ENCODE measurements at places on chromosomes 3 and 15.

GRCh38 chr3:67686069-67686468 is 31.7 kb upstream of the SUCLG2 start:
- no peak for DNase-seq

DNA sequence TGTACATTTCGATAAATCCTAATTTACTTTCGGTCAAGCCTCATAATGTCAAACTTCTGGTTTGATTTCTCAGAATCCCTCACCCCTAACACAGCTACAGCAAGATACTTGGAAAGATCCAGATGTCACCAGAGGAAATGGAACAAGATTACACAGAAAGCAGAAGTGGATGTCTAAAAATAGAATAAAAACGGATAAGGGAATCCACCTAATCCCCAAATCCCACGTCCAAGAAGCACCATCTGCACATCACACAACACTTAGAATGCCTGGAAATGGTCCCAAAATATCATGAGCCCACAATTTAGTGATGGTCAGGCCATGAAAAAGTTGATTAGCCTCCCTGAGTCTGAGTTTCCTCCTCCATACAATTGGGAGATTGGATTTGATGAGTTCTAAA is 61.7 kb downstream of the AGTR1 start:
- DNase-seq: no peak

DNA sequence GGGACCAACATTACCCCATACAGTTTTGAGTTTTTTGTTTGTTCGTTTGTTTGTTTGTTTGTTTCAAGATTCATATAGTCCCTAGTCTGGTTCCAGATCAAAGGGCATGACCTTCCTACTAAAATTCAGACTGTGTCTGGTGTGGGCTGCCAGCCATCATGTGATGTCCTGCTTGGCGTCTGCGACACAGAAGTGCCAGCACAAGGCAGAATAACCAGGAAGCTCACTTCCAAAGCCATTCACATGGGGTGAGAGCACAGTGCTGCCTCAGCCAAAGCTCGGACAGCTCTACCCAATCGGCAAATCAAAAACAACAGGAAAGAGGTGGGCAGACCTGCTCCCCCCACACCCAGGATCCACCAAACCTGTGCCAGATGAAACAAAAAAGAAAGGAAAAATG is 142.6 kb upstream of the THBS1 start:
- no peak for DNase-seq

- DNase-seq: no peak
Observed at GRCh38 chr3:98814817-98815420, 51.8 kb downstream of the ST3GAL6 start.

DNA sequence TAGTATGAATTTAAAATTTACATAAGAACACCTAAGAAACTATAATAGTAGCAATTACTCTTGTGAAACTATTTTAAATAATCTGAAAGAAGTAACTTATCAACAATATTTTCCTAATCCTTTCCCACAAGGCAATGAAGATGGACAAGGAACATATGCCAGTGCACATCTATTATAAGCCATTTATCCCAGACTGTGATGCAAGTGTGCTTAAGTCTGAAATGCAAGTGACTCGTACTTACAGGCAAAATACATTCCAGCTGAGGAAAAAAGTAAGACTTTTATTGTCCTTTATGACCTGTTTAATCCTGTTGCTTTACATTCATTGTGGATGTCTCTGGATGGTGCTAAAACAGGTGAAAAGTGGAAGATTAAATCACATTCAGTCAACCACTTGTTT is 709.4 kb downstream of the ZNF385D start:
- no peak for DNase-seq

- no peak for DNase-seq
Observed at GRCh38 chr3:64203969-64204908, 21.0 kb downstream of the PRICKLE2 start.

GRCh38 chr15:69513986-69514385 is 61.4 kb downstream of the RPLP1 start:
- DNase-seq: no peak

- no peak for DNase-seq
Observed at GRCh38 chr3:52423173-52423572, 21.7 kb downstream of the SEMA3G start.

DNA sequence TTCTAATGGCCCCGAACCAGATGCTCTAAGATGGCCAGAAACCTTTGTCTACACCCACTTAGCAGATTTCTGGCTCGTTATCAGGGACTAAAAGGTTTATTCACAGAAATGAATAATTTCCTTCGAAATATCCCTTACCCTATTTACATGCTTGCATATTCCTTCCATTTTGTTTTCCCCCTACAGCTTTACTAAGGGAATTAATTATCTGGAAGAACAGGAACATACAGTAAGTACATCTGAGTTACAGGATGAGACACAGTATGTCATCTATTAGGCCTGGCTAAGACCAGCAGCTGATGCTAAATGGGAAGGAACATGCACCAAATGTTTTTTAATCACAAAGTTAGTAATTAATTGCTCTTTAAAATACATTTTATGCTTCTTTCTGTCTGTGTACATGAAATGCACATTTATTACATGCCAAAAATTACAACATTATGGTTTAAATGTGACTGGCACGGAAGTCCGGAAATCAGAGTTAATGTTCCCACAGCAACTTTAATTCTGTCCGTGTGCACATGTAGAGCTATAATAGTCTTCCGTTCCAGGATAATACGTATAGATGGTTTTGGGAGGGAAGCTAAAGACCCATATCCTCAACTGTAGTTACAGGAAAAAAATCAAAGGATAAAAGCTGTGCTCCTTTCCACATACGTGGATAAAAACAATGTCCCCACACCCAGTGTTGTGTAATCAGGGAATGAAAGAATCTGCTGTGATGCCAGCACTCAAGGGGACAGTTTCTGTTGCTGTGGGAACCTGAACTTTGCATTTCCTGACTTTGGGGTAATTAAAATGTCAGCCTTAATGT is 82.0 kb downstream of the TIGIT start:
- no peak for DNase-seq

- DNase-seq: no peak
Observed at GRCh38 chr15:67779549-67780111, 45.7 kb upstream of the SKOR1 start.

DNA sequence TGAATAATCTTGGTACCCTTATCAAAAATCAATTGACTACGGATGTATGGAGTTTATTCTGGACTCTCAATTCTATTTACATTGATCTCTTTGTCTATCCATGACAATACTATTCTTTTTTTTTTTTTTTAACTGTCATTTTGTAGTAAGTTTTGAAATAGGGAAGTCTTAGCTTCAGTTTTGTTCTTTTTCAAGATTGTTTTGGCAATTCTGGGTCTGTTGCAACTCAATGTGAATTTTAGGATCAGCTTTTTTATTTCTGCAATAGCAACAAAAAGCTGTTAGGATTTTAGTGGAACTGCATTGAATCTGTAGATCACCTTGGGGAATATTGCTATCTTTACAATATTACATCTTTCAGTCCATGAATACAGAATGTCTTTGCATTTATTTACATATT is 21.4 kb downstream of the BTLA start:
- no peak for DNase-seq

GRCh38 chr3:103847081-103848062 is 1412.6 kb downstream of the ZPLD1 start:
- no peak for DNase-seq

GRCh38 chr15:62913246-62913645 is 129.3 kb upstream of the TPM1 start:
- no peak for DNase-seq

- no peak for DNase-seq
Observed at GRCh38 chr15:62103431-62103830, 36.7 kb downstream of the C2CD4A start.

DNA sequence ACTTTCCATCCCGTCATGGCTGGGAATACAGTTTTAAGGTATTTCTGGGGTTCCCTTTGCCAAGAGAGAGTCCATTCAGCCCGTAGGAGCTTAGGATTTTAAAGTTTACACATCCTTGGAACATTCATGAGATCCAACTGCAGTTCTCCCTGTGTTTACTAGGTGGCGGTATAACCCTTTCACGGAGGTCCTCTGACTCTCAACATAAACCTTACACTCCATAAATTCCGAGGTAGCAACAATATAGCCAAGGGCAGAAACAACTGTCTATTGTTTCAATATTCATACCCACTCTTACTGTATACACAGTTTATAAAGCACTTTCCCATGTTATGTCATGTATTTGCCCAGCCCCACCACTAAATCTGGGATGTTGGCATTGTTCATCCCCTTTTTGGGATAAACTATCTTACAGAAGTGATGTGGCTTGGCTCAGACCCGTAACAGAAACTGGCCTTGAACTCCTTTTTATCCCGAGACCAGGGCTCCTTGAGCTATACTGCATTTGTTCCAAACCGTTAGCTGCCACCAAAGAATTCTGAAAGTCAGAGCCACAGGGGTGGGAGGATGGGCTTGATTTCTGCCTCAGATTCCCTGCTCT is 69.2 kb upstream of the COL6A5 start:
- no peak for DNase-seq

- DNase-seq: no peak
Observed at GRCh38 chr3:184604039-184604601, 42.5 kb downstream of the EPHB3 start.

GRCh38 chr3:195098741-195099525 is 172.0 kb downstream of the XXYLT1 start:
- no peak for DNase-seq

DNA sequence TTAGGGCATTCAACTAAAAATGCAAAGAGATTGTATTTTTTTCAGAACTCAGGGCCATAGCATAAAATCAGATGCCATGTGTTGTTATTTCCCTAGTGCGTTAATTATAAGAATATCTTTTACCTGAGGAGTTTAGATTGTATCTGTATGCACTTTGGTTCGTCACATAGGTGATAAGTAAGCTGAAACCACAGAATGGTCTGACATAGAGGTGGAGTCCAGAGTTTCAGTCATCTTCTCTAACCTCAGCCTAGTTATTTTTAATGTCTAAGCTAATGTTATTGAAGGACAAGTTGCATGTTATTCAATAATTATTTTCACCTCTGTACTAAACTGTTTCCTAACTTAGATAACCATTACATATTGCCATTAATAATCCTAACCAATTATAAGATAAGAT is 27.1 kb upstream of the CNTN4 start:
- no peak for DNase-seq

DNA sequence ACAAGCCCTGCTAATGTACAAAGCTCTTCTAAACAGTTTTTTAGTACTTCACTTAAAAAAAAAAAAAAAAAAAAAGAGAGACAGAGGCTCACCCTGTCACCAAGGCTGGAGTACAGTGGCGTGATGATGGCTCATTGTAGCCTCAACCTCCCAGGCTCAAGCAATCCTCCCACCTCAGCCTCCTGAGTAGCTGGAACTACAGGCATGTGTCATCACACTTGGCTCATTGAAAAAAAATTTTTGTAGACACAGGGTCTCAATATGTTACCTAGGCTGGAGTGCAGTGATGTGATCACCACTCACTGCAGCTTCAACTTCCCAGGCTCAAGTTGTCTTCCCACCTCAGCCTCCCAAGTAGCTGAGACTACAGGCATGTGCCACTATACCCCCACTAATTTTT is 47.6 kb upstream of the HEG1 start:
- no peak for DNase-seq

- DNase-seq: no peak
Observed at GRCh38 chr15:61398310-61398709, 169.2 kb upstream of the RORA start.

DNA sequence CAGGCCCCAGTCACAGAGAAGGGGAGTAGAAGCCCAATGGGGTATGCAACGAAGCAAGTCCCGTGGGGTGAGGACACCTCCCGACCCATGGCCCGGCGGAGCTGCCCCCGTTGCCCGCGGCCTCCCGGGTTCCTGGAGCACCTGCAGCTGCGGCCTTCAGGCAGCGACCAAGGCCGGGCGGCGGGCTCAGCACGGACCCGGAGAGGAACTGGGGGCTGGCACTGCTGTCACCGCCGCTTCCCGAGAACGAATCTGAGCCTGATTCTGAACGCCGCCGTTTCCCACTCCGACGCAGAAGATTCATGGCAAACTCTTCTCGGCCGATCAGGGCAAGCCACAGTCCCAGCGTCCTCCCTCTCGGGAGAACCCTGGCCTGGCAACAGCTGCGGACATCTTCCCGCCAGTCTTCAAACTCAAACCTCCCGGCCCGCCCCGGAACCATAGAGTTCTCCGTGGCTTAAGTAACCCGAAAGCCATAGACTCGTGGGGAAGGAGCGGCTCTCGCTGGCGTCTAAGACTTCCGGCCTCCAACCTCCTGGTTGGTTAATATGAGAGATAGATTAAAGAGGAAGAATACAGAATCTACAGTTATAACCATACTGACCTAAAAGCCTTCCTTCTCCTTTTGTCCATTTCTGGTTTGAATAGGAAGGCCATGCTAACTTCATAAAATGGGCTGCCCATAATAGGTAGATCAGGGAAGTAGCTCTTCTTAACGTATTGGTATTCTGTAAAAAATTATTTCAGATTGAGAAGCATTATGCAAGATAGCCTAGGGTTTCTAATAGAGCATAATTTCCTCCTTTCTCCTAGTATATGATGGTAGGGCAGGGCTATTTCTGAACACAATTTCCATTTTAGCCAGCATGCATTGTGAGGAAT is at the start of gene POLQ:
Gene POLQ (minus strand): TSS at position 415 of the 882 bp plus-strand sequence. CDS start 111 bp downstream, at position 304.
- DNase-seq: peak; percentile 88

- no peak for DNase-seq
Observed at GRCh38 chr15:84633311-84634227, 20.5 kb downstream of the WDR73 start.

All from NCI-H1930 (cell line).